ENCODE measurements at places on chromosomes 2 and 18.
A peak's percentile ranks its signal among the peaks of the same experiment; 100 is the strongest.

- no peak for DNase-seq
Observed at GRCh38 chr18:834082-834720, 22.2 kb upstream of the YES1 start.

DNA sequence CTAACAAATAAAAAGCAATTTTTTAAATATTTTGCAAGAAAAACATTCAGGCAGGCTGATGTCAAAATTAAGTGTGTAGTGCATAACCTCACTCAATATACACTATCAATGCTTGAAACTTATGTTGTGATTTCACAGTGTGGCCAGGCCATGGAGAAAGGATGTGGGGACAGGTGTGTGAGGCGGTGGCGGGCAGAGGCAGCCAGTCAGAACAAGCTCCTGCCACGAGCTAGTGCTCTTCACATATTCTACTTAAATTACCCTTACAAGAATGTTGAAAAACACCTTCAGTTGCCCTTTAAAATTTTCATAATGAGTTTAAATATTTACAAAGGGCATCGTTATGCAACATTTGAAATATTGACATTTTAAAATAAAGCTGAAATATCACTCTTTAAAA is 43.2 kb downstream of the CYB5A start:
- no peak for DNase-seq

DNA sequence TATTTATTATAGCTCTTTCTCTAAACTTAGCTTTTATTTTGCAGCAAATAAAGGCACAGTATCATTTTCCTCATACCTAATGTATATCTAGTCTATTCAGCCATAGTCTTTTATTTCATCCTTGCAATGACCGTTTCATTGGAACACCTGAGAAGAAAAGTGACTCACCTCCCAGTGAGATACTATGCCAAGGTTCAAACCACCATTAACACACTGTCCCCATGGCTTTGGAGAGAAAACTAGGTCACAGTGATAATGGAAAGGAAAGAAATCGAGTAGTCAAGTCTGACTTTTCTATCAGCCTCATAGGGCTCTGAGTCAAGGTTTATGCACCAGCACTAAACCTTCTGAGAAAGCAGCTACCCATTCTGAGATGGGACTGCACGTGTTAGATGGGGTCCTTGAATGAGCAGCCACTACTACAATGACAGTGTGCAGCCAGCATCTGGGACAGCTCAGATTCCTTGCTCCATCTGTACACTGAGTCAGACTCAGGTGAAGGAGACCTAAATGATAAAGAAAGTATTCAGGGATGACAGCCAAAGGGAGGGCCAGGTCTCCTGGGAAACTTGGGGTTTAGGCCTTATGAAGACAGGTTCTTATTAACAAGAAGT is 971.1 kb upstream of the ACVR2A start:
- no peak for DNase-seq

GRCh38 chr2:124382067-124382618 is 357.1 kb downstream of the CNTNAP5 start:
- no peak for DNase-seq

GRCh38 chr2:58407487-58407886 is 166.4 kb upstream of the FANCL start:
- no peak for DNase-seq

- DNase-seq = no peak
Observed at GRCh38 chr2:27084297-27085061, 2.1 kb upstream of the KHK start.

DNA sequence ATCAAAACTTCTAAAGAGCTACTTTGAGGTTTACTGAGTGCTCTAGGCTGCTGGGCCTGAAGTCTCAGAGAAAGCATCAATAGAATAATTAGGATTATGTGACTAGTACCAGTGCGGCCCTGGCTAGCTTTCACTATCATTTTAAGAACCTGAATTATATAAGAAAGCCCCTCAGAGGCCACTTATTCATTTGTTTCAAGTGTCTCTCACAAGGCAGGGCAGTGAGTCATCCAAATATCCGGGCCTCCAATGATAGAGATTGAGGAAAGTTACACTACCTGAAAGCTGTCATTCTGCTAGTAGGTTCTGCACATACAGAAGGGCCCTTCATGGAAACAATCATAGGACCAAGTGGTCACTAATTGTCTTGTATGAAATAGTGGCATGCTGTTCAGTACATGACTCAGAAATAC is 193.1 kb downstream of the L3MBTL4 start:
- DNase-seq = no peak

- DNase-seq = no peak
Observed at GRCh38 chr2:189865826-189866225, 81.6 kb downstream of the PMS1 start.

DNA sequence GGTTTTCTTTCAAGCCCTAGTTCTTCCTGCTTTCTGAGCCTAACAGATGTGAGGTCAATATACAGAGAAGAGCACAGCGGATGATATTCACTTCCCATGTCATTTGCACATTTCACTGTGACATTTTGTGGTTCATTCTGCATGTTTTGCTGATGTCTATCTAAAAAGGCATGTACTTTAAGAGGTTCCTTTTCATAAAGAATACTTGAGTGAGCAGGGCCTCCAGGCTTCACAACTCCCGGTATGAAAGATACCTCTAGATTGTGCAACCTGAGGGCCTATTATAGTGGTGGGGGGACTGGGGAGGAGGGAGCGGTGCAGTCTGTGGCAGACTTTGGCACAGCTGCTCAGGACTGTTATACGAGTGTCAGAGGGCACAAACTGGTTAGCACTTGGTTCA is 54.6 kb downstream of the CPO start:
- DNase-seq = no peak

GRCh38 chr2:239803766-239804115 is 221.4 kb downstream of the NDUFA10 start:
- no peak for DNase-seq

DNA sequence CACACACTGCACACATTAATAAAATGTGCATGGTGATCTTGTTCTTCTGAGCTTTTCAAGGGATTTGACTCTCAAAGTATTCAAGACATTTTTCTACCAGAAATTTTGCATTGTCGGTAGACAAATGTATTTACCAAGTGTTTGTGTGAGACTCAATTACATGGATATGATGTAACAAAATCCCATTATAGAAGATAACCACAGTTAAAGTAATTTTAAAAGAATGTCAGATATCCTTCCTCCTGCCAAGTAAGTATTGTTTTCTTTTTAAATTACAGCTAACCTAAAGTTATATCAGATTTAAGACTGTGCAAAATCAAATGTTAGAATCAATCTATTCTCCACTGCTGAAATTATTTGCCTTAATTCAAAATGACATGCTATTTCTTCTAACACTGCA is 1344.5 kb upstream of the CHAC2 start:
- DNase-seq = no peak

- peak; percentile 73 for DNase-seq
Observed at GRCh38 chr2:8367833-8368232, 314.0 kb upstream of the ID2 start.

All from NCI-H446 treated with DMSO at 0.1 percent for 48 hours (cell line).